Stimulated activated CD8-positive, alpha-beta memory T cell treated with anti-CD3 and anti-CD28 coated beads, Interleukin-15, amount 100 ng/mL, for 24 hours (primary cell): ENCODE measurements at places on chromosomes 5 and 9.

GRCh38 chr5:149450199-149450598, 71.1 kb upstream of the IL17B start:
- DNase-seq = no peak

DNA sequence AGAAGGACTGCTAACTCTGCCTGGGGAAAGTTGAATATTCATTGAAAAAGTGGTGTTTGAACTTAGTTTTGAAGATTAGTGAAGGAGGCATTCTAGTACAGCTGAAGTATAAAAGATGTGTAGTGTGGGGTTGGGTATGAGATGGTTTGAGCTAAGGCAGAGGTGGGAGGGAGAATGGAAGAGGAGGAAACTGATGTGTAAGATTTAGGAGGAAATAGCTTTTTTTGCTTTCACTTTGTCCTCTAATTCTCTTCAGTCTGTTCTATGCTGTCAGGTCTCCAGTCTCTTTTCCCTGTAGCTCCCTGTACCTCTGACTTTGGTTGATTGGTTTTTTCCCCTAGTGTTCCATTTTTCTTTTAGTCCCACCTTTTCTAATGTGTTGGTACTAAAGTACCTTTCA, 9.0 kb downstream of the CREBRF start:
- no peak for DNase-seq

- no peak for DNase-seq
These were observed 44.5 kb downstream of the ERCC6L2 start for GRCh38 chr9:95920017-95920416.

GRCh38 chr9:35664531-35665470, at the start of gene ARHGEF39:
ARHGEF39 (minus strand) TSS chr9:35665195; CDS start chr9:35665169, 26 bp downstream.
- no peak for DNase-seq

- no peak for DNase-seq
These were observed 52.1 kb downstream of the GRIA1 start for GRCh38 chr5:153542536-153542935.
